ENCODE measurements at places on chromosomes 7 and 10. TPM values are rescaled to one million over a fixed set of nuclear protein-coding genes. Genes with fewer than 3 reads are reported as not detected.

DNA sequence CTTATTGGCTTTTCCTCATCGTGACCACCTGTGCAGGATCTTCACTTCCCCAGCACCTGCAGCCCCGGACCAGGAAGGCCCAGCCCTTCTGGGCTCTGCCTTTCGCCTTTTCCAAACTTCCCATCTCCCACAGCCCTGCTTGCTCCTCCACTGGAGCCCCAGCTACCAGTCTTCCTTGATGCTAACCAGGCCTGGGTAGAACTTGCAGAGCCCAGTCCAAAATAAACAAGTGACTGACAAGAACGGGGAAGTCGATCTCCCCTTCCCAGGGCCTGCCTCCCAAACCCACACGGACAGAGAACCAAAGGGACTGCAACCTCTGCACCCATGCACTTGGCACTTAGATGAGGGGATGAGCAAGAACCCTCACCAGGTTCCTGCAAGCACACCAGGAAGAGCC is 154.9 kb upstream of the C7orf33 start:
- DNase-seq, result no peak

DNA sequence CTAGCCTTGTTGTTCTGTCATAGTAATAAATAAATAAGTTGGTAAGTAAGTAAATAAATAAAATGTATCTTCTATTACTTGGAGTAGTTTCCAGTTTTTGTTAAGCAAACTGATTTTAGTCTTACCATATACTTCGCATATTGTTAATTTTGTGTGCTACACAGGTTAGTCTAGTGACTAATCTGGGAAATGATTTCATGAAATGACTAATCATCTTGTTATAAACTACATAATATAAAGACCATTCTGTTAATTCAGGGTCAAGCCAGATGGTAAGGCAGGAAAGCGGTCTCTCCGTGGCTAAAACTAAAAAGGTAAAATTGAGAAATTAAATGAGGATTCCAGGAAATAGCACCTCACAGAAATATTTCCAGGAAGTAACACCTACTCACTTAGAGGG is 58.5 kb upstream of the FOXP2 start:
- no peak for DNase-seq

GRCh38 chr7:3112479-3113134 is 68.9 kb upstream of the CARD11 start:
- no peak for DNase-seq

DNA sequence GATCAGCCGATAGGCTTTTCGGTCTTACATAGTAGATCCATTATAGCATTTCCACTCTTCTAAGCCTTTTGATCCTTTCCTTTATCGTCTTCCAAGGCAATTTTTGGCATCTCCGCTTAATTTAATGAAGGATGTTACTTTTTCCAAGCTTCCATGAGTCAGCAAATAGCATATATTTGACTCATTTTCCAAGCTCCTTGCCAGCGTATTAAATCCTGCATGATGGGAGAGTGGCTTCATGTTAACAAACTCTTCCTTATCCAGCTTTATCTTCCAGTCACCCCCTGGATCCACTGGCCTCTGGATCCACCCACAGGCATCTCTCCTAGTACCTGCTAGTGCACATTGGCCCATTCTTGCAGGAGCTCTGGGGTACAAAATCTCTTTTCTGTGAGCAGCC is 13.0 kb downstream of the OR9A2 start:
- no peak for DNase-seq

- no peak for DNase-seq
Measured at GRCh38 chr7:84291756-84292155, 97.2 kb upstream of the SEMA3A start.

DNA sequence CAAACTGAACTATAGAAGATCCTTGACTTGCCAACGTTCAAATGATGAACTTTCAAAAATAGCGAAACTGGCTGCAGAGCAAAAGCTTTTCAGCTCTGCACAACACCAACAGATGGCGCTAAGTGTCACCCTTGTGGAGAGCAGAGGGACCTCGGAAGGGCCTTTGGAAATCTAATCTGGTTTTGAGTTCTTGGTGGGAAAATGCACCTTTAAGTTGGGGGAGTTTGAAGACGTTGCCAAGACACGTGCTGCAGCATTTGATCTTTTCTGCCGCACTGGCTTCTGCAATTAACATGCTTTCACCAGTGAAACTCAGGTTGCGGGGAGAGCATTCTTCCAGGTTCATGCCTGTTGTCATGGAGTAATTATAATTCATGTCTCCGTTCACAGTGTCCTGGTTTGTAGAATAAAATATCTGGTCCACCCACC is 26.3 kb upstream of the WDR11 start:
- DNase-seq, result peak; percentile 68

DNA sequence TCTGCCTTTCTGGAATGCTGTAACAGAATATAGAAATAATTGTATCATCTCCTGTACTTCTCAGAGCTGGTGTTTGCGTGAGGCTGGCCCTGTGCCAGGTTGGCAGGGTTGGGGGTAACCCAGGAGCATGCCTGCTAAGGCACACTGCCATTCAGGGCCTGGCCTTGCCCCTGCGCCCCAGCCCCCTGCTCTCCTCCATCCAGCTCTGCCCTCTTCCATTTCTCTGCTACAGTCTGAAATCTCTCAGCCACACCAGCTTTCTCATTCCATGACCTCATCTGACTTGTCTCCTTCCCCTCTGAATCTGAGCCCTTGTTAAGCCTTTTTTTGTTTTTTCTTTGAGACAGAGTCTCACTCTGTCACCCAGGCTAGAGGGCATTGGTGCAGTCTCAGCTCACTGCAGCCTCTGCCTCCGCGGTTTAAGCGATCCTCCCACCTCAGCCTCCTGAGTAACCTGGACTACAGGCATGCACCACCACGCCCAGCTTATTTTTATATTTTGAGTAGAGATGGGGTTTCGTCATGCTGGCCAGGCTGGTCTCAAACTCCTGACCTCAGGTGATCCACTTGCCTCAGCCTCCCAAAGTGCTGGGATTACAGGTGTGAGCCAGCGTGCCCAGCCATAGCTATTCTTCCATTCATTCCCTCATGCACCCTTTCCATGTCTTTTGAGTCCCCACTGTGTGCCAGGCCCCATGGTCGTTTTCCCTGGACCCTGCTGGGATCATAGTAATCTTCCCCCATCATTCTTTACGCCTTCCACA is 206.8 kb downstream of the CUX1 start:
- DNase-seq, result no peak

DNA sequence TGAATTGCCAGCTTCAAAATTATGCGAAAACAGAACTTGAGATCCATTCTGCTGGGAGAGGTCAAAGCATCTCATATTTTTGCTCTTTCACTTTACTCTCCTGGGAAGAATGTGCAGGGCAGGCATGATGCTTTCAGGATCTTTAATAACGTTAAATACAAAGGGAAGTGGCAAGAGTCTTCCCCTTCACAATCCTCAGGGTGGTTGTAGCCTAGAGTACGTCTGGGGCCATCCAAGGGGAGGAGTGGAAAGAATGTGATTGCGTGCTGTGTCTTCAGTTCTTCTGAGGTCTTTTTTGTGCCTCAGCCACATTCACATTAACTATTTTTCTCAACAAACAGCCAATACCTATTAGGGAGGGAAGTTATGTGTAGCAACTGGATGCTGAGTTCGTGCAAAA is 207.3 kb downstream of the HGF start:
- no peak for DNase-seq

- DNase-seq, result no peak
Measured at GRCh38 chr10:55822096-55822495, 539.0 kb downstream of the ZWINT start.

DNA sequence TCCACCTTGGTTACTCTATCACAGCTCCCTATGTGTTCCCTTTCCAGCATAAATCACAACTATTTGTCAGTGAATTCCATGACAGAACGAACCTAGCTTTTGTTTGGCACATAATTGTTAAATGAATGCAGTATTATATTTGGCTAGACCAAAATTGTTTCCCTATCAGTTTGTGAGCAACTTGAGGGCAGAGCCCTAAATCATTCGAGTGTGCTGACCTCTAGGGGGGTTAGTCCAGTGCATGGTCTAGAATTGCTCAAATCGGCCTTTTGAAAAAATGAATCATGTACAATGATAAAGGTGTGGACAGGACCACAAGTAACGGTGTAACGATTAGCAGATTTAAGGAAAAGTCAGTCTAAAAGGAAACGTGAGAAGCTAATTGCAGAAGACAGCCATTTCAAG is 475 bp upstream of the NRBF2 start:
- DNase-seq, result no peak

DNA sequence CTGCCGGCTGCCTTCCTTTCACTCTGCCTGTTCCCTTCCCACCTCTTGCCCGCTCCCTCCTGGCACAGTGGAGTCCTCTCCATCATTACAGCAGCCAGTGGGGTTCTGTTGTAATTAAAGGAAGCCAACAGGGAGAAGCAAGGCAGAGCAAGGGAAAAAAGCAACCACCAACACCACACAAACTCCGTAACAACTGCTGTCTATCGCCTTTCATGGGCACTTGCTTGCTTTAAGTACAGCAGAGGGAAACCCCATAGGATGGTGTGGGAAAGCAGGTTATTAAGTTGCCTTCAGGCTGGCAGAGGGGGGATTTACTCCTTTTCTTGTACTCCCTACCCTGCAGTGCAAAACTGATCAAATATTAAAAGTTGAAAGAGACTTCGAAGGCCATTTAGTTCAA is 22.0 kb downstream of the SORCS3 start:
- DNase-seq, result no peak

DNA sequence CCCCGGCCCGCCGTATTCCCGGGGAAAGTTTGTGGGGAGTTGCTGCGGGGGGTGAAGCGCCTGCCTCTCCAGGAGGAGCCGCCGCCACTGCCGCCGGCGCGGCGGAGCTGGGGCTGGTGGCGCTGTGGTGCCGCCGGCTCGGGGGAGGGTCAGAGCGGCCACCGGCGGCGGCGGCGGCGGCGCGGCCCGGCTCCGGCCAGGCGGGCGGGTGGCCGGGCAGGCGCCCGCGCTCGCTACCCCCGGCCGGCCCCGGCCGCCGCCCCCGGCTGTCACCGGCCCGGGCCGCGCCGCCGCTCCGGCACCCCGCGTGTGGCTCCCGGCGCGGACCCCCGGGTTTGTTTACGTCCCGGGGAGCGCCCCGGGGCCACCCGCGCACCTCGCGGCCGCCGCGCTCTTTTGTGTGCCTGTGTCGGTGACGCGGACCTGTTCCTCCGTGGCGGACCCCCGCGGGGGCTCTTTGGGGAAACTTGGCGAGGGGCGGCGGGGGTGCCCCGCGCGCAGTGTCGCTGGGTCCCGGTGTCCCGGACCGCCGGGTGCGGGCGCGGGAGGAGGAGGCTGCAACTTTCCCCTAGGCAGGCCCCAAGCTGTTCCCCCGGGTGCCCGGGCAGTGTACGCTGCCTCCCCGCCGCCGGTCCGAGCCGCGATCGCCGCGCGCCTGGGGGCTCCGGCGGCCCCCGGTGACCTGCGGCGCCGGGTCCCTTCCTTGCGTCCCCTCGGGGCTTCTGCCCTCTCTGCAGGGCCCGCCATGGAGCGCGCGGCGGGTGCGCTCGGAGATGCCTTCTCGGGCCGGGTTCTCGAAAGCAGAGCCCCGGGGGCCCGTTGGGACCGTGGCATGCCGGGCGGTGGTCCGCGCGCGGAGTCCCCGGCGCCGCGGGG is 593 bp upstream of the CUX1 start:
- no peak for DNase-seq

GRCh38 chr10:80530251-80530650 is 7.5 kb upstream of the SH2D4B start:
- no peak for DNase-seq

DNA sequence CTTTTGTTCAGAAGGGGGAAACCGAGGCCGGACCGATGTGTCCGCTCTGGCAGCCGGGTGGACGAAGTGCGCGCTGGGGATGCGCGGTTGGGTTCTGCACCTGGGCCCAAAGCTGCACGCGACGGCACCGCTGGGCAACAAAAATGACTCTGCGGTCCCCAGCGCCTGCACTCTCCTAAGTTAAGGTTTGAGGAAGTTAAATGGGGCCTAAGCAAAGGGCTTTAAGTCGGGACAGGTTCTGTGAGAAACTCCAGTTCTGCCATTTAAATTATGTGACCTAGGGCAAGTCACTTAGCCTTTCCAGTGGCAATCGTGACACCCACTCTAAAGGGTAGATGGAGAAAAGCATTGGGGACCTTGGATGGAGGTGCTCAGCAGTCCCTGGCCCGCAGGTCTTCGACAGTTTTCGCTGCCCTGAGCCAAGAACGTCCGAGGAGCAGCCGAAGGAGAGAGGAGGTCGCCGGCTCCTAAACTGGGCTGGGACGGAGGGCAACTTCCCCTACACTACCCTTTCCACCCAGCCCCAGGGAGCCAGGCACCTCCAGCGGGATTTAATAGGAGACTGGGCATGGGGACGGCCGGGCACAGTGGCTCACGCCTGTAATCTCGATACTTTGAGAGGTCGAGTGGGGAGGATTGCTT is 534 bp upstream of the ACBD5 start:
- no peak for DNase-seq

GRCh38 chr7:53340220-53340619 is 304.8 kb downstream of the POM121L12 start:
- DNase-seq, result no peak

- no peak for DNase-seq
Measured at GRCh38 chr10:5560142-5560816, 35.5 kb downstream of the CALML3 start.

DNA sequence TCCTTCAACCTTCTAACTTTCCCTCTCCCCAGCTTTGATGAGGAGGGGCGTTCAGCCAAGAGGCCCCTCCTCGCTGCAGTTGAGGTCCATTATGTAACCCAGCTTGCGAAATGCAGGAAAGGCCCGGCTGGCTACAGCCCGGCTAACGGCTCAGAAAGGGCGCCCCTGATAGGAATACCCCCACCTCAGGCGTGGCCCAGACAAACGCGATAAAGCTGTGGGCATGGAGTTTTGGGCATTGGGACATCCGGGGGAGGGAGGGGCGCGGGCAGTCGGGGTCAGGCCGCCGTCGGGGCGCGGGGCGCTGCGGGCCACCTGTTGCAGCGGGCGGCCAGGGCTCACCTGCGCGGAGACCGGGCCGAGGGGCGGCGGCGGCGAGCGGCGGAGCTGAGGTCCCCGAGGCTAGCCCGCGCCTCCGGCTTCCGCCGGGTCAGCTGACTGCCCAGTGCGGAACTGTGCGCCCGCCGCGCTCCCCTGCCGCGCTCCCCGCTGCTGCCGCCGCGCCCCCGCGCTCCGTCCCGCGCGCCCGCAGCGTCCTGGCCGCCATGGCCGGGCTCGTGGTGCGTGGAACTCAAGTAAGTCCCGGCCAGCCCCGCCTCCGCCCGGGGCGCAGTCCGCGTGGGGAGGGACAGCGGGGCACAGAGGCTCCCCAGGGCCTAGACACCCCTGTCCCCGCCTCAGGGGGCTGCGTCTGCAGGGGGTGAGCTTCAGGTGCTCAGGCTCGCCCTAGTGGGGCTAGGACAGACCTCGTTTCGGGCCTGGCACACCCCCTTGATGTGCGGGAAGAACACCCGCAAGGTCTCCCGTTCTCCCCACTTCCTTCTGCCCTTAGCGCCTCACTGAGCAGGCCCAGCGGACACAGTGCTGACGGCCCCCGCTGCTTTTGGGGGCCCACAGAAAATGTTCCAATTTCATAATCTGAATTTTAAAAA is at the start of gene LRMDA:
LRMDA (plus strand) TSS at position 445 of the 932 bp plus-strand sequence.
- peak; percentile 61 for DNase-seq

GRCh38 chr7:25615003-25615402 is 386.7 kb upstream of the NPVF start:
- DNase-seq, result no peak

CLDN4 gene
- 28.0 TPM for total RNA-seq

ACSL5 gene
- total RNA-seq, result not detected

ELFN1 gene
- 2.0 TPM for total RNA-seq

TPST1 gene
- 14.9 TPM for total RNA-seq

NYAP1 gene
- 4.6 TPM for total RNA-seq

BRI3 gene
- total RNA-seq, result 93.4 TPM
